Stimulated activated CD4-positive, alpha-beta T cell treated with anti-CD3 and anti-CD28 coated beads, Interleukin-1b, Interleukin-23, amount 100 ng/mL, for 1 hour (primary cell): ENCODE measurements at places on chromosomes 6 and 20.

GRCh38 chr20:58868795-58869194, 16.3 kb downstream of the GNAS start:
- no peak for DNase-seq

GRCh38 chr20:47334022-47334551, 22.4 kb downstream of the ZMYND8 start:
- no peak for DNase-seq

- DNase-seq, result no peak
Observed at GRCh38 chr6:121666814-121667213, 231.4 kb downstream of the GJA1 start.

GRCh38 chr6:128389820-128390534, 130.4 kb downstream of the PTPRK start:
- DNase-seq, result no peak

DNA sequence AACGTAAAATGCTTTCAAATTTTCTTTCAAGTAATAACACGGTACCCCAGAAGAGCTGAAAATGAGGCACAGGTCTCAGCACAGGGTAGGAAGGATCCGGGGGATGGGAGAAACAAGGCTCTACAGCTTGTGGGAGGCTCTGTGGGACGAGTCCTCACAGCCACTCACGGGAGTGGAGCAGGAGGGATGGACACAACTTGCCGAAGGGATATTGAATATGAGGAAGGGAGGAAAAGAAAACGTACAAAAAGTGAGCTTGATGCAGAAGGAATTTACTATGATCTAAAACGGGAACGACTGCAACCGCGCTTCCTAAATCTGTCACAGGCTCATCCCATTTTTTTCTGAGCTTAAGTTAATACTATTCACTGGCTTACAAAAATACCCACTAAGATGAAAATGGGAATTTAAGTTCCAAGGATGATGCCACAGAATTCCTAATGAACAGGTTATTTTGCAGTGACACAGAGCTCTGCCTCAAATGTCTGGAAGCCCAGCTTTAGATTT, 72.9 kb downstream of the FYN start:
- no peak for DNase-seq

DNA sequence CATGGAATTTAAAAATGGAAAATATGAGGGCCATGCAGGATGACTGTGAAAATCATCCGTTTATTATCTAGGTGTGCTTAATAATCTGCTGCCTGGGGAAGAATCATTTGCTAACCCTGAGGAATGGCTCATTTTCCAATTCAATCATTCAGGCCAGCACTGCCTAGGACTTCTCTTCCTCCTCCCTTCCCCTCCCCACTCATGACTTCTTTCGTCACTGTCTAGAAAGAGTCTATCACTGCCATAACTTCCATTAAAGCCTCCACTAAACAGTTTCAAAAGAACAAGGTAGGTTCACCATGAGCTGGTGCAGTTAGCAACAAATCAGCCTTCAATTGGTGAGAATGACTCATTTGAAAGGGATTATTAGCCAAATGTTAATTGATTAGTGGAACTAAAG, 43.9 kb downstream of the TSHZ2 start:
- no peak for DNase-seq

GRCh38 chr20:24331939-24332338, 137.5 kb upstream of the SYNDIG1 start:
- DNase-seq, result no peak

DNA sequence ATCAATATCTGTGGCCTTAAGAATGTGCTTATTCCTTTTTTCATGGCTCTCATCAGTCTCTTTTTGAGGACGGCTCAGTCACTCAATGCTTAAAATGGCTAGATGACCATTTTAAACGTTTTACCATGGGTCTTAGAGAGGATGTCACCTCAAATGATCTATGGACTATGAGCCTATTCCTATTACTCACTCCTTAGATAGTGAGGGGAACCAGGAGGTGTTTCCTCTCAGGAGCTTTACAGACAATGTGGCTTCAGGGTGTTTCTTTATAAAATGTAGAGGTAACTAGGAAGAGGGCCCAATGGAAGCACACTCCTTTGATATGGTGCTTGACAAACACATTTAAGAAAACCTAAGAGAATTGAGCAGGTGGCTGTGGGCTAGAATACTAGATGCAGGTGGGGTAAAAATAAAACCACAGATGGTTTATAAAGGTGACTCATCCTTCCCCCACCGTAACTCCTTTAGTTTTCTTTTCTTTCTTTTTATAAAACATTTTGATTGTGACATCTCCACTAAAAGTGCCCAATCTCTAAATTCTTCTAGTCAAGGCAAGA, 1.5 kb upstream of the TMEM200A start:
- DNase-seq, result no peak

DNA sequence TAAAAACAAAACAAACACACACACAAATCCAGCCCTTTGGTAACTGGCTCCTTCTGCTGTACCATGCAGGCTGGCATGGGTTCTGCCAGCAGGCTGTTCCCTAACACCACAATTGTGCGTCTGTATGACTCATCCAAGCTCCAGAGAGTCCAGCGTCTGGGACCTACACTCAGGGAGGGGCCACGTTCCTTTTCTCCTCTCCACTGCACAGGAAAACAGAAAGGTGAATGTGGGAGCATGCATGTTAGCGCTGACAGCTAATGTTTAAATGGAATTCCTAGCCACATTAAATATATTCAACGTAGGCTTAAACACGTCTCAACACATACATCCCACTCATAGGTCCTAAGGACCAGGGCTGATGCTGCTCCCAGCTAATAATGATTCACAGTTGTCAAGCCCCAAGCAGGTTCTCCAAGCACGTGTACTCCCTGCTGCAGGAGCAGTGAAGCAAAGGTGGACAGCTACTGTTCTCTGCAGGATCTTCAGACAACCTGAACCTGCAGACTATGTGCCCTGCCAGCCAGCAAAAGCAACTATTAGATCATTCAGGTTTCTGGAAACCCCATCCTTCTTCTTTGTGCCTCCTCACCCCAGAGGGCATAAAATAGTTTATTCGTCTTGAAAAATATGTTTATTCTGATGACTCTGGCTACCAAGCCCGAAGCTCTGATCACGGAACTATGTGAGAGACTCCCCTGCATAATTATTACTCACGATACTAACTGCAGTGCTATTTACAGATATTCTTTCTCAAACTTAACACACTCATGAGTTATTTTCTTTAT, 20.9 kb downstream of the MAP1LC3A start:
- no peak for DNase-seq

GRCh38 chr6:140855520-140855919, 1277.2 kb upstream of the GJE1 start:
- no peak for DNase-seq

- no peak for DNase-seq
Observed at GRCh38 chr6:33914645-33915044, 110.8 kb upstream of the MLN start.

GRCh38 chr20:20499439-20499838, 131.5 kb downstream of the INSM1 start:
- no peak for DNase-seq

- no peak for DNase-seq
Observed at GRCh38 chr6:17278289-17279063, 2.7 kb upstream of the RBM24 start.

DNA sequence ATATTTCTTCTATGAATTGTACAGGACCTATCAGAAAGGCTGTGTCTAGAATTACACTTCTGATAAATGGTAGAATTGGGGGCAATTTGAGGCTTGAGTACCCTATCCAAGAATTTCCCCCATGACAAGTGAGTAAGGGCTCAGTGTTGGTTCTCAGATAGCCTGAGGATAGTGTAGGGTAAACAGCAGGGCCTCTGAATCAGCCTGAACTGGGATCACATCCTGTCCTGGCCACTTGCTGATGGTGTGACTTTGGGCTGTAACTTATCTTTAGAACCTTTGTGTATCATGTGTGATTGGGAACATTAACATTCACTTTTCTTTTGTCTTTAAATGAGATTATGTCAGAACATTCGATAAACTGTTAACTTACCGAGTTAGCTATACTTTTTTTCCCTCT, 151.0 kb downstream of the CLIC5 start:
- DNase-seq, result no peak

DNA sequence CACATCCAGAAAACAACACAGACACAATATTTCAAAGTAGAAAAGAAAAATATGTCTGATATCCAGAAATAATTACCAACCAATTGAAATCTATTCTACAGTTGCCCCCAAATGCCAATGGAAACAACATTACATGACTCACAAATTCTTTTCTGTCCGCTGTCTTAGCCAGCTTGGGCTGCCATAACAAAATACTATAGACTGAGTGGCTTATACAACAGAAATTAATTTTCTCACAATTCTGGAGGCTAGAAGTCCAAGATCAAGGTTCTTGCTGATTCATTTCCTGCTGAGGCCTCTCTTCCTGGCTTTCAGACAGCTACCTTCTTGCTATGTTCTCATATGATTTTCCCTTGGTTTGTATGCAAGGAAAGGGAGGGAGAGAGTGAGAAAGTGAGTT, 698.1 kb downstream of the DHX35 start:
- no peak for DNase-seq

- no peak for DNase-seq
Observed at GRCh38 chr6:168165373-168165772, 86.4 kb upstream of the FRMD1 start.

- DNase-seq, result no peak
Observed at GRCh38 chr6:127939442-127940066, 38.7 kb upstream of the THEMIS start.

DNA sequence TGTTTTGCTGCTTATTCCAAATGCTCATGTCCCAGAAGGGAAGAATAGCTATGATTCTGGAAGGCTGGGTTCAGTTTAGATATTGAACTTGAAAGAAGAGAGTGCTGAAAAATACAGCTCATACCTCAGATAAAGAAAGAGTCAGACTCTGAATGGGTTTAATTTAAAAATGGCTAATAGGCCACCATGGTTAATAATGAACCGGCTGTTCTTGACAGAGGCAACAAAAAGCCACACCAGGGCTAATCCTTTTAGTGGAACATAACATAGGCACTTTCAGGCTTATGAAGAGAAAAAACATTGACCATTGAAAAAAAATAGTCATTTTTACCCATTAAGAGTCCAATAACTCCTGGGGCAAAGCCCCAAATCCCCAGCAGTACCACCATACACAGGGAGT, 59.4 kb downstream of the TNFRSF21 start:
- no peak for DNase-seq

GRCh38 chr20:17808357-17808756, 108.6 kb downstream of the BANF2 start:
- DNase-seq, result no peak

- no peak for DNase-seq
Observed at GRCh38 chr6:153525998-153526397, 394.9 kb upstream of the RGS17 start.

- DNase-seq, result no peak
Observed at GRCh38 chr6:146200176-146200575, 171.3 kb downstream of the GRM1 start.

- no peak for DNase-seq
Observed at GRCh38 chr6:106490030-106490429, 129.5 kb downstream of the CRYBG1 start.

DNA sequence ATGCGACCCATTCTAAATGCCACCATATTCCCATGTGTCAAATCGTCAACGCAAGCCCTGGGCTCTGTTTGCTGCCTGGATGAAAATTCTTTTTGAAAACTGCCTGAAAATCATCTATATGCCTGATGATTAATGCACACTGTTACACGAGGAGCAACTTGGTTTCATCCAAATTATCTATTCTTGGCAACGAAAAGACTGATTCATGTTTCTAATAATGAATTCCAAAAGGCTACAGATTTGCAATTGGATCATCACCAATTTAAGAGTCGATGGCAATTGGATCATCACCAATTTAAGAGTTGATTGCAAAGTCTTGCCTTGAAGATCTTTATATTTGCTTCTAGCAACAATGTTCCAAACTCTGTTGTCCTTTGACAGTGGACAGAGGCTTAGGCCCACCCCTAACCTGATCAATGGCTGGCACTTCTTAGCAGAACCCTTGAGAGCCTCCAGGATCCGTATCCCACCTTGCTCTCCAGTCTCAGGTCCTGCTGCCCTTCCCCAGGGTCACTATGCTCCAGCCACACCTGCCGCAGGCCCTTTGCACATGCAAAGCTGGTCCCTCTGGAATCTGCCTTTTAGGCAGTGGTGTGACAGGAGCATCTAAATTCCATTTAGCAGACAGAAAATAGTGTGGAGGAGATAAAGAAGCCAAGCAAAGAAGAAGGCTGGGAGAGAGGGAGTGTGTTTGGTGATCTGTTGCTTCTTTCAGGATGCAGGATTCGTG, 460.9 kb upstream of the SULF2 start:
- DNase-seq, result no peak

DNA sequence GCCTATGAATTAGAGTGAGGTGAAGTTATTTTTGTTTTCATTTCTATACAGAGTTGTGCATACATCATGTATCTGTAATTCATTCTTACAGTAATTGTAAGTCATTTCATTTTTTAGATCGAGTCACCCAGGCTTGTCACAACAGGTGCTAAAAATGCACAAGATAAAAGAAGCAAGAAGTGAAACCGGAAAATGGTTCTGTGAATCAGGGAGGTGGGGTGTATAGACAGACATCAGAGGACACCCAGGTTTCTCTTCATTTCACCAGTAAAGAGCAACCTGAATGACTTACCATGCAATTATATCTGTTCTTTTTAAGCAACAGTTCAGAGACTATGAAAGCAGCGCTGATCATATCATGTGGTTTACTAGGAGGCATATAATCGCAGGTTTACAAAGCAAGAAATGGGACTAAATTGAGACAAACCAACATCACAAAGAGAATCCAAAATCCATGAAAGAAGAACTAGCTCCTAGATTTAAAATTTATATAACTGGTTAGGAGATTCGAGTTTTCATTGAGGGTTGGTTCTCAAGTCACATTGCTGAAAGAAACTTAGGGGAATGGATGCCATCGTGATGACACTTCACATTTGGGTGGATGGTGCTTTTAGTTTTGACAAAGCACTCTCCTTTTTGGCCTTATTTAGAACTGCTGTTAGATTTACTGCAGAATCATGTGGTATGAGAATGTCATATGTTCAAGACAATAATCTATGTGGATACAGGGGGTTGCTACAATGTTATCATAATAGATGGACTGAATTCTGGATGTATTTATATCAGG, 27.9 kb upstream of the TBC1D7 start:
- DNase-seq, result no peak

GRCh38 chr6:148967541-148967956, 220.7 kb downstream of the UST start:
- DNase-seq, result no peak

DNA sequence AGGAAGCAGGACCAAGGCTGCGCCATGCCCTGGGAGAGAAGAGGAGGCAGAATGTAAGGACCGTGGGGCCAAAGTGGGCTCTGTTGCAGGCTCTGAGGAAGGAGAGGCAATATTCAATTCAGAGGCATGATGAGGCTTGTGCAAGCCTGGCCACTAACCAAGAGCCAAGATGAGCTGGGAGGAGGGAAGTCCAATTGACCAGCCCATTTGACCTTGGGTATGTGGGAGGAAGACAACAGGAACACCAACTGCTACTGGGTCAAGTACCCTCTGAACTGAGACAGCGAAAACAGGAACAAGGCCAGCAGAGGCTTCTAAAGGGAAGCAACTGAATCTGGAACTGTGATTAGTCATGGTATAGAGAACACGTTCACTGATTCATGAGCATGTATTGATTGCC, 779.6 kb downstream of the MAFB start:
- no peak for DNase-seq
